ENCODE measurements at places on chromosomes 11 and 22.

DNA sequence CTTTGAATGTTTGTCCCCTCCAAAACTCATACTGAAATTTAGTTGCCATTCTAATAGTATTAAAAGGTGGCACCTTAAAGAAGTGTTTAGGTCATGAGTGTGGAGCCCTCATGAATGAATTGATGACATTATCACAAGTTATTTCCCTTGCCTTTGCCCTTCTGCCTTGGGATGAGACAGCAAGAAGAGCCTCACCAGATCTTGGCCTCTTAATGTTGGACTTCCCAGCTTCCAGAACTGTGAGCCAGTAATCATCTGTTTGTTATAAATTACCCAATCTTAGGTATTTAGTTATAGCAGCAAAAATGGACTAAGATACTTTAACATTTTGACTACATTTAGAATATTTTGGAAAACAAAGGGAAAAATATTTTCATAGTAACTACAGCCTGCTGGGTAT is 371.0 kb downstream of the JRKL start:
- DNase-seq, result no peak

- DNase-seq, result peak; percentile 91
Observed at GRCh38 chr22:46054091-46055073, 77.4 kb upstream of the WNT7B start.

DNA sequence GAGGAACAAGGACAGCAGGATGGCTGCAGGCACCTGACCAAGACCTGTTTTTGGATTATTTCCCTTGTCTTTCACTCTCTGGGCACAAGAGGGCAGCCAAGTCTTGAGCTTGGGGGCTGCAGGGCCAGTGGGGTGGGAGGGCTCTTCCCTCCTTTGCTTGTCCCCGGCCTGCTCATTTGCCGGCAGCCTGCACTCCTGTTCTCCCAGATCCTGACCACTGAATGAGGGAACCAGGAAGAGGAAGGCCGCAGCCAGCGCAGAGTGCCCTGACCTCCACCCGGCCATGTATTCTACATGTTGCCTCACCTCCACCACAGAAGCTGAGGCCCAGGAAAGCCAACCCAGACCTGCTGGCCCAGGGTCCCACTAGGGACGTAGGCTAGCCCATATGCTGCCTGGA is 15.5 kb upstream of the NNMT start:
- peak; percentile 91 for DNase-seq

GRCh38 chr22:27990879-27991278 is 71.8 kb upstream of the PITPNB start:
- peak; percentile 49 for DNase-seq

- no peak for DNase-seq
Observed at GRCh38 chr11:131685206-131685605, 314.8 kb downstream of the NTM start.

DNA sequence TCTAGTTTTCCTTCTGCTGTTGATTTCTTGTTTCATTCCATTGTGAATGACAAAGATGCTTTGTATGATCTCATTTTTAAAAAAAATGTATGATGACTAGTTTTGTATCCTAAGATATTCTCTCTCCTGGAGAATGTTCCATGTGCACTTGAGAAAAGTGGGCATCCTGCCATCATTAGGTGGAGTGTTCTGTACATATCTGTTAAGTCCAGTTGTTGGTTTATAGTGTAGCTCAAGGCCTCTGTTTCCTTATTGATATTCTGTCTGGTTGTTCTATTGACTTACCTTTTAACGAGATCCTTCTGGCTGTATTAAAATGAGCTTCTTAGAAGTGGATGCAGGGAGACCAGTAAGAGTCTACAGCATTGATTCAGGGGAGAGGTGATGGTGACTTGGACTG is 35.2 kb downstream of the SGSM1 start:
- DNase-seq, result no peak

DNA sequence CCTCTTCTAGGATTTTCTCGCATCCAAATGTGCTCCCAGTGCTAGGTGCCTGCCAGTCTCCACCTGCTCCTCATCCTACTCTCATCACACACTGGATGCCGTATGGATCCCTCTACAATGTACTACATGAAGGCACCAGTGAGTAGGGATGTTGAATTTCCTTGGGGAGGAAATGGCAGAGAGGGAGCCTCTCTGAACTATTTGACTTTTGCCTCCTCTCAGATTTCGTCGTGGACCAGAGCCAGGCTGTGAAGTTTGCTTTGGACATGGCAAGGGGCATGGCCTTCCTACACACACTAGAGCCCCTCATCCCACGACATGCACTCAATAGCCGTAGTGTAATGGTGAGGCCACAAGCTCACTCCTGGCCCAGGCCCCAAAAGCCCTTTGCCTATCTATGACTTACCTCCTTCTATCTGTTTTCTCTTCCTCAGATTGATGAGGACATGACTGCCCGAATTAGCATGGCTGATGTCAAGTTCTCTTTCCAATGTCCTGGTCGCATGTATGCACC is 2.5 kb downstream of the TAF10 start:
- DNase-seq, result no peak

GRCh38 chr11:59767225-59767611 is 12.0 kb downstream of the STX3 start:
- no peak for DNase-seq

GRCh38 chr11:9259981-9260837 is 4.9 kb downstream of the DENND5A start:
- DNase-seq, result no peak

- DNase-seq, result no peak
Observed at GRCh38 chr11:27387362-27387761, 24.3 kb upstream of the CCDC34 start.

DNA sequence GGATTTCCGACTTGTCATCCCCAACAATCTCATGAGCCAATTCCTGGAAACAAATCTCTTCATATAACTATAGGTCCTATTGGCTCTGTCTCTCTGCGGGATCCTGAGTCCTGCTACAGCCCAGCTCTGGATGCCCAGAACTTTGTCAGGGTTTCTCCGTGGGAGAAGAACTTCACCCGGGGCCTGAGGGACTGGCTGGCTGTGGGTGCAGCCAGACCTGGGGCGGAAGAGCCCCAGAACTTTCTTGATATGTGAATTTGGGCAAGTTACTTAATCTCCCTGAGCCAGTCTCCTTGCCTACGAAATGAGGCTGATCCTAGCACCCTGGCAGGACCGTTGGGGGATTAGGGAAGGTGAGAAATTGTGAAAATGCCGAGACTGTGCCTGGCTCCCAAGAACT is 6.6 kb upstream of the TRIM29 start:
- DNase-seq, result no peak

GRCh38 chr11:57546869-57547475 is 9.6 kb downstream of the SMTNL1 start:
- DNase-seq, result peak; percentile 77

DNA sequence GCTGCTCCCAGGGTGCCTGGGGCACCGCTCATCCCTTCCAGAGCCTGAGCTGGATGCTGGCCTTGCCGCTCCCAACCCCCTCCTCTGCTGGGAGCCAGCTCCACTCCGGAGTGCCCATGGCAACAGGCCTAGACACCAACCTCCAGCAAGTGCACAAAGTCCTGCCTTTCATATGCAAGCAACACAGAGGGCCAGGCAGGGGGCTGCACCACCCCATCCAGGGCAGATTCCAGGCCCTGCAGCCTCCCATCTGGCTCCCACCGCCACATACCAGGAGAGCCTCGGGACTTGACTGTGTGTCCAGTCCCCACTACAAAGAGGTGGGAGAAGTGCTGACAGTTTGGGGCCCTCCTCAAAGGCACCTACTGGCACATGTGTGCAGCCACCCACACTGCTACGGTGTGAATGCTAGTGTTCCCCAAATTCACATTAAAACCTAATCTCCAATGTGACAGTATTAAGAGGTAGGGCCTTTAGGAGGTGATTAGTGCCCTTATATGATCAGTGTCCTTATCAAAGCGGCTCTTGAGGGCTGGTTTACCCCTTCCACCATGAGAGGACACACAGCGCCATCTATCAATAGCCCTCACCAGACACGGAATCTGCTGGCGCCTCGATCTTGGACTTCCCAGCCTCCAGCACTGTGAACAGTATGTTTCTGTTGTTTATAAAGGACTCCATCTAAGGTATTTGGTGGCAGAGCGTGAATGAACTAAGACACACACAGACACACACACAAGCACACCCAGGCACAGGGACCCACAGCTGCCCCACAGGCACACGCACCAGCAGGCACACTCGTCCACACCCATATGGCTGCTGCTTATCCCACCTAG is 16.2 kb downstream of the ARVCF start:
- DNase-seq, result no peak

DNA sequence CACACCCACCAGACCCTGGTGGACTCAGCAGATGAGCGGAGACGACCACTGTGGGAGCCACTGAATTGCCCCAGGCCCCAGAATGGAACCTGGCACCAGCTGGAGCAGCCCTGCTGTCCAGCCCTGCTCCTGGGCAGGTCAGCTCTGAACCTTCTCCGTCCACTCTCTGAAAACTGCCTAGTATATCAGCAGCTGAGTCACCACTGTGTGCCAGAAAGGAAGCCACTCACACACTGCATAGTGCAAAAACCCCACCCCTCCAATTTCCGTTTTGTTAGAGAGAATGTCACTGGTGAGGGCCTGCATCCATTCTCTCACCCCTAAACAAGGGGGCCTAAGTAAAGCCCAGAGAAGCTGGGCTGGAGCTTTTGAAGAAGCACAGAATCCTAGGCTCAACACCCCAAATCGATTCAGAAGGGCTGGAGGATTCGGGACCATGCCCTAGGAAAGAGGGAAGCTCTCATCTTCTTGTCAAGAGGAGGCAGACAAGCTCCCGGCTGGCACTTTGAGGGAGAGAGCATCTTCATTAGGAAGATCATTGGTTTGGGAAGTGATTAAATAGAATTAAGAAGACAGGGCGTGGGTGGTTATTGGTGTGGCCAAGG is 44.5 kb downstream of the GALNT18 start:
- no peak for DNase-seq

DNA sequence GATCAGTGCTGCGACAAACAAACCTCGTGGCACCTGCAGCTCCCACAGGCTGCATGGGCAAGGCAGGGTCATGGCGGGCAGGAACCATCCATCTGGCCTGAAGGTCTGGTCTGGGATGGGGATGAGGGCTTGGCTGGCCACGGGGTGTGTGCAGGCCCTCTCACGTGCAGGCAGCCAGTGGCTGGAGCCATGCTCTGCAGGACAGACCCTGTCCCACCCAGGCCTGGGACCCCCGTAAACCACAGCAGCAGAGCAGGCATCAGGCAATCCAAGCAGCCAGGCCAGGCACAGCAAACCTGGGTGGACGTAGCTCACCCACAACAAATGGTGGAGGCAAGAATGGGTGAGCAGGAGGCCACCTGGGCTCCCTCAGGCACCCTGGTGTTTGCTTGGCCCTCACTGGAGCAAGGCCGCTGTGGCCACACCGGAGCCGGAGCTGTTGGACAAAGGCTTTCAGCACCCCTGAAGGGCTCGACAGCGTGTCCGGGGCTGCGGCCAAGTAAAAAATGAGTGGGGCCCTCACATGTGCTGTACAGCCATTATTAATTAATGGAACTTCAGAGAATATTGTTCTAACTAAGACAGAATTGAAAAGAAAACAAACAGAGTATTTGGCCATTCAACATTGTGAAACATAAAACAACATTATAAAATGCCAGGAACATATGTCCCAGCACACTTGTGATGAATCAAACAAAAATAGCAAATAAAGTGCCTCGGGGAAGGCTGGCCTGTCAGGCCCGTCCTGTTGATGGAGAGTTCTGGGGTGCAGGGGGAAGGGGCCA is 24.0 kb upstream of the GNB1L start:
- DNase-seq, result peak; percentile 33

DNA sequence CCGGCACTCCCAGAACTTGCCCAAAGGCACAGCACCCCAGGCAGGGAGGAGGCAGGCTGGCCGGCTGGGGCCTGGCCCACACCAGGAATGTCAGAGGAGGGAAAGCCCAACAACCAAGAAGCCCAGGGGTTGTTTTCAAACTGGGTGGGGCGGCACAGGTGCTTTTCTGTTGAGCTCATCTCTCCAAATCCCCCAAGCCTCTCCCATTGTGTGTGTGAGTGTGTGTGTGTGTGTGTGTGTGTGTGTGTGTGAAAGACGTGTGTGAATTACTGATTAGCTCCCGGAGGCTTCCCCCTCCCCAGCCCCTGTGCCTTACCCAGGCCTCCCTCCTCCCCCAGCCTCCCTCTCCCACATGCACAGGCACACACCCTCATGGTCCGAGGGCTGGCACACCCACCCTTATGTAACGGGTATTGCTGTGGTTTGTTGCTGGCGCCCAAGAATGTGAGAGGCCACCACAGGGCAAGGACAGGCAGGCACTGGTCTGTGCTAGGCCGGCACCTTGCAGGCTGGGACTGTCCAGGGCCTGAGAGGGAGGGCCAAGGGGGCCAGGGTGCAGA is 15.9 kb downstream of the TRIM29 start:
- DNase-seq, result no peak

- no peak for DNase-seq
Observed at GRCh38 chr11:130163346-130164220, 4.0 kb downstream of the ST14 start.

DNA sequence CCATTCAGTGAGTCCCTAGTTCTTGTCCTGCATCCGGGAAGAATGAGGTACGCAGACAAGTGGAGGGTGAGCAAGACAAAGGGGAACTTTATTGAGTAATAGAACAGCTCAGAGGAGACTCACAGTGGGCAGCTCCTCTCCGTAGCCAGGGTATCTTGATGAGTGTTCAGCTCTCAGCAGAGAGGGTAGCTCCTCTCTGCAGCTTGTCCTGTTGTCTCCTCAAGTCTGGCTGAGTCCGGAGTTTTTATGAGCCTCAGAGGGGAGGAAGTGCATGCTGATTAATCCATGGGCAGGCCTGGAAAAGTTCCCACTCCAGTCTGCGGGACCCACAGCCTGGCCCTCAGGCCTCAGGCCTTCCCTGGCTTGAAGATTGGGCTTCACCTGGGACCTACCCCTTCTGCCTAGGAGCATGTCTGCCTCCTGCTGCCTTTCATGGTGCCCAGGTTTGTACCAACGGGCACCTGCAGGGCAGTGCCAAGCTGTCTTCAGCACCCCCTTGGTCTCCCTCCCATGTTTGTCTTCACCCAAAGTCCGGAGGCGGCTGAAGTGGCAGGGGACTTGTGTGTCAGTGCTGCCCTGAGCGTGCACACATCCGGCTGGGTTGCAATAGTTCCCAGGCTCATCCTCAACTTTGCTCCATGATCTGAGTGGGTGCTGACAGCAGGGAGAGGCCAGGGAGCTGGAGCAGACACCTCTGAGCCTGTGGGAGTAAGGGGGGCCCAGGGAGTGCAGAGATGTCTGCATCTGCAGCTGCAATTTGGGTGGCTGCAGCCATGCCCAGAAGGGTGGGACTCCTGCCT is 134.2 kb downstream of the LDLRAD3 start:
- no peak for DNase-seq

- no peak for DNase-seq
Observed at GRCh38 chr11:97943493-97943892, 1077.3 kb upstream of the CNTN5 start.

GRCh38 chr11:24155792-24156191 is 341.1 kb upstream of the LUZP2 start:
- DNase-seq, result no peak

GRCh38 chr11:121152764-121153163 is 51.7 kb downstream of the TECTA start:
- DNase-seq, result no peak

DNA sequence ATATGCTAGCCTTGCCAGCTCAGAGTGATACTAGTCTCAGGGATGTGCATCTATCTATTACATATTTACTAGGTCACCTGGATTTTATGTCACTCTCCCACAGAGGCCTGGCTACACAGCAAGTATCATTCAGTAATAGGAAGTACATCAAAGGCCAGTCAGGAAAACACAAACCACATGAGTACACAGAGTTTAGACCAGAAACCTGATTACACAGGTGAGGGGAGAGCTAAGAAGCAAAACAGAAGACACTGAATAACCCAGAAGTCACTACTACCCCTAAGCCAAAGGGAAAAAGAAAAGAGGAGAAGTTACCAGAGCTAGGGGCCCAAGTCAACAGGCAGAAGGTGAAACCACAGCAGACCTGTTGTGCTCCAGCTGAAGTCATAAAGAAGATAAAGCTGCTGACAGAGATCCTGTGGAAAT is 13.3 kb downstream of the LPXN start:
- no peak for DNase-seq

All from AG08395 (cell line).